ENCODE measurements at places on chromosomes 13 and 19.

DNA sequence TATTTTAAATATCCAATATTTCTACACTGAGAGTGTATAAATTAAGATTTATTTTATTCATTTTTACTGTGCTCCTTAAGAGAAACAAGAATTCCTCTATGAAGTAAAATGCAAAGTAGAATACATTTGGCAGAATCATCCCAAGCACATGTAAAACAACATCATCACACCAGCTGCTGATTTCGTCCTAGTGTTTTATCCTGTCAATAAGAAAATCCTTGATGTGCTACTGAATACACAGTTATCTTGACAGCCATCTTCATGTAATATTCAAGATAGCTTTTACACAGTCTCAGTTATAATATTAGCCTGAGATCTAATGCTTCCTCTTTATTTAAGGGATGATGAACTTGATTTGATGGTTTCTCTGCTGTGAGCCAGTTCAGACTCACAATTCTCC, 282.4 kb downstream of the MZT1 start:
- no peak for DNase-seq

- no peak for DNase-seq
Observed at GRCh38 chr19:39759457-39760184, 19.0 kb upstream of the LEUTX start.

DNA sequence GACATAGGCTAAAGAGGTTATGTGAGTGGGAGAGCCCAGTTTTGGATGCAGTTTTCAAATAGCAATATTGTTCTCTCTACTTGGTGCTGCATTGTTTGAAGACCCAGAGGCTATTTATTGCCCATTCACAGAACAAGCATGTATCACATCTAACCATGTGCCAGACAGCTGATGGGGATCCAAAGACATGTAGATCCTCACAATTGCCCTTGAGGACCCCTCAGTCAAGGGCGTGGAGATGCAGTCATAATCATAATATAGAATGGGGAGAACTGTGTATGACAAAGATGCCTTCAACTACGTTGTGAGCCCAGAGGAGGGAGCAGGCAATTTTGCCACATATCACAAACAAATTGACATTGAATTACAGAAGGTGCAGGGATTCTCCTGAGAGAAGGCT, 70.5 kb downstream of the NHLRC3 start:
- DNase-seq, result no peak

- DNase-seq, result no peak
Observed at GRCh38 chr19:4049432-4049831, 17.3 kb downstream of the ZBTB7A start.

GRCh38 chr13:51241720-51242119, 19.5 kb downstream of the FAM124A start:
- DNase-seq, result no peak

GRCh38 chr13:42355491-42356183, 83.7 kb downstream of the AKAP11 start:
- DNase-seq, result no peak

DNA sequence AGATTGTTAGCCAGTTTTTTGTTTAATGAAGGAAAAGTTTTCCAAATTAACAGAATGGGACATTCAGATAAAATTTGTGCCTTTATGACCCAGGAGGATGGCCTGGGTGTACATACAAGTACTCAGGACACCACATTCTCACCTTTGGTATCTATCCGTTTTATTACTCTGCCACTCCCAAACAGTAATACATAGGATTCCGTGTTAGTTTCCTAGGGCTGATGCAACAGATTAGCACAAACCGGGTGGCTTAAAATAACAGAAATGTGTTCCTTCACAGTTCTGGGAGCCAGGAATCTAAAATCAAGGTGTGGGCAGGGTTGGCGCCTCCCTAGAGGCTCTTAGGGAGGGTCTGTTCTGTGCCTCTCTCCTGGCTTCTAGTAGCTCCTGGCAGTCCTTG, 129.9 kb downstream of the GGACT start:
- no peak for DNase-seq

DNA sequence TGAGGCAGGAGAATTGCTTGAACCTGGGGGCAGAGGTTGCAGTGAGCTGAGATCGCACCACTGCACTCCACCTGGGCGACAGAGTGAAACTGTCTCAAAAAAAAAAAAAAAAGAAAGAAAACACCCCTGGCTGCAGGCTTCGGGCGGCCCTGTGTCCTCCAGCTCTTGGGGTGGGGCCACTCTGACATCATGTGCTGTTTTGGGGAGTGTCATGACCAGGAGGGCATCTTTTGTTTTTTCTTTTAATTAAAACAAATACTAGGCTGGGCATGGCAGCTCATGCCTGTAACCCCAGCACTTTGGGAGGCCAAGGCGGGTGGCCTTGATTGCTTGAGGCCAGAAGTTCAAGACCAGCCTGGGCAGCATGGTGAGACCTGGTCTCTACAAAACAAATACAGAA, 52.1 kb downstream of the KDM4B start:
- DNase-seq, result no peak

- no peak for DNase-seq
Observed at GRCh38 chr13:32310134-32310706, 4.9 kb downstream of the ZAR1L start.

GRCh38 chr19:7980168-7980567, 25.3 kb downstream of the ELAVL1 start:
- DNase-seq, result no peak

DNA sequence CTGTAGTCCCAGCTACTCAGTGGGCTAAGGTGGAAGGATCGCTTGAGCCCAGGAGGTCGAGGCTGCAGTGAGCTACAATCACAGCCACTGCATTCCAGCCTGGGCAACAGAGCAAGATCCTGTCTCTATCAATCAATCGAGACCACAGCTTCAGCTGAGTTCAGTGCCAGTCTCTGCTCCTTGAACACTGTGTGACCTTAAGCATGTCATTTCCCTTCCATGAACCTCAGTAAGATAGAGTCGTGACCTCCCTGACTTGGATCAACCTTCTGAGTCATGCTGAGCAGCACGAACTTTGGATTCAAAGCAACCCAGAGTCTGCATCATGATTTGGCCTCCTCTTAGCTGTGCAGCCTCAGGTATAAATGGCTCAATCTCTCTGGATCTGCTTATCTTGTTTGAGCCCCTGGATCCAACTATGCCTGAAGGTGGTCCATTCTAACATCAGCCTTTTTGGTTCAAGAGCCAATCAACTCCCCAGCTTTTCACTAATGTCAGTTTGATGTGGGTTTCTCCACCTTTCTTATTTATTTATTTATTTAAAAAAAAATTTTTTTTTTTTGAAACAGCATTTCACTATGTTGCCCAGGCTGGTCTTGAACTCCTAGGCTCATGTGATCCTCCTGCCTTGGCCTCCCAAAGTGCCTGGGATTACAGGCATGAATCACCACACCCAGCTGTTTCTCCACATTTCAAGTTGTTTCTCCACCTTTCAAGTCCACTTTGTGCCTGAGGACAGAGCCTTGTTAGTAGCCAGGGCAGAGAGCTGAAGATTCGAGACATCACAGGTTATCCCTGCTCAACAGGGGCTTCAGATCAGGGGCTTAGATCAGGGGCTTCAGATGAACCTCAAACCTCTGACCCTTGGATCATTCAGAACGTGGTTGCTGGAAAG, 26.4 kb downstream of the PTPRS start:
- DNase-seq, result no peak

GRCh38 chr13:36770741-36771140, 48.3 kb upstream of the RFXAP start:
- DNase-seq, result no peak

DNA sequence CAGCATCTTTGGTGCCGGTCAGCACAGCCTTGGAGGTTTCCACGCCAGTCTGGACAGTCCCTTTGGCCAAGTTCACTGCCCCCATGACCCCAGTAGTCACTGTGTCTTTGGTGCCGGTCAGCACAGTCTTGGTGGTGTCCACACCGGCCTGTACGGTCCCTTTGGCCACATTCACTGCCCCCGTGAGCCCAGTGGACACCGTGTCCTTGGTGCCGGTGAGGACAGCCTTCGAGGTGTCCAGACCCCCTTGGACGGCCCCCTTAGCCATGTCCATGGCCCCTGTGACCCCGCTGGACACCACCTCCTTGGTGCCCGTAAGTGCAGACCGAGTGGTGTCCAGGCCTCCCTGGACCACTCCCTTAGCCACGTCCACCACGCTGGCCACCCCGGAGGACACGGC, 5.0 kb downstream of the PLIN4 start:
- DNase-seq, result no peak

Measured in stimulated activated CD8-positive, alpha-beta memory T cell treated with anti-CD3 and anti-CD28 coated beads, Interleukin-15, amount 100 ng/mL, for 4 hours (primary cell).